Astrocyte (in vitro differentiated cells and primary cell): ENCODE measurements at places on chromosomes 6 and 20.

GRCh38 chr6:144029452-144029851, 21.4 kb upstream of the PLAGL1 start:
- DNase-seq, result no peak

GRCh38 chr6:63554782-63555181, 17.5 kb upstream of the LOC128125822 start:
- DNase-seq, result no peak

- DNase-seq, result no peak
Measured at GRCh38 chr20:24782301-24782700, 166.8 kb upstream of the CST7 start.

DNA sequence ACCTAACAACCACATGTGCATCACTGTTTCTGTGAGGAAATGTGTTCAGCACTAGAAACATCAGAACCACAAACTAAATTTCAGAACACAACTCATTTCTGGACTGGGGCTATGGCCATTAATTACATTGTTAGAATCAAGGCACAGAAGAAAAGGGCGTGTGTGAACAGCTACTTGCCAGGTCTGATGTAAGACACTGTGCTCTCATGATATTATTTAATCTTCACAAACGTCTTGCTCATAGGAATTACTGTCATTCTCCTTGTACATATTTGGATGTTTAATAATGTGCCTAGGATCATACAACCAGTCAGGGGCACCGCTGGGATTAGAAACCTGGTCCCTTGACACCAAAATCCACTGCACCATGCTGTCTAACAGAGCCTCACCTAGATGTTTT, 14.8 kb downstream of the ADGRF1 start:
- DNase-seq, result no peak

GRCh38 chr6:48186746-48187145, 75.7 kb upstream of the PTCHD4 start:
- DNase-seq, result no peak

DNA sequence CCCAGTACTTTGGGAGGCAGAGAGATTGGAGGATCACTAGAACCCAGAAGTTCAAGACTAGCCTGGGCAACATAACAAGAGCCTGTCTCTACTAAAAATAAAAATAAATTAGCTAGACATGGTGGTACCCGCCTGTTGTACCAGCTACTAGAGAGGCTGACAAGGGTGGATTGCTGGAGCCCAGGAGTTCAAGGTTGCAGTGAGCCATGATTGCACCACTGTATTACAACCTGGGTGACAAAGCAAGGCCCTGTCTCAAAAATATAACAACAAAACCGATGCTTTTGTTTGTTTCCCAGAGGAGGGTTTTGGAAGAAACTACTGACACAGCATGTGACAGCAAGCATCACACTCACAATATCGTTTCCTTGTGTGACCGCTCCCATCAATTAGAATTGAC, 119.6 kb downstream of the TSHZ2 start:
- no peak for DNase-seq

DNA sequence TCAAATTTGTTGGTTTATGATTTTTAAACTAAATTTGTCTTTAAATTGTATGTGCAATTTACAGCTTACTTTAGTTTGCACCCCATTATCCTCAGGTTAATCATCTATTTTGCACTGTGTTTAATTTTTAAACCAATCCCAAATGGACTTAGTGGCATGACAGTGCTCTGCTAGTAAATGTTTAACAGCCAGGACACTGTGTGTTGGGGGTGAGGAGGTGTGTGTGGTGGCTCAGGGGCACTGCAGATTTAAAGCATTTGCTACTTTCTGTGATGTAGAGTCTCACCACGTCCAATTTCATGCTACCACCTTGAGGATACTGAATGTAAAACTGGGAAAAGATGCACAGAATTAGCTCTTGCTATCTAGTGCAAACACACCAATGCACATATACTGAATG, 225.7 kb downstream of the HAO1 start:
- DNase-seq, result no peak

GRCh38 chr6:21265034-21265729, 328.4 kb upstream of the SOX4 start:
- DNase-seq, result no peak

DNA sequence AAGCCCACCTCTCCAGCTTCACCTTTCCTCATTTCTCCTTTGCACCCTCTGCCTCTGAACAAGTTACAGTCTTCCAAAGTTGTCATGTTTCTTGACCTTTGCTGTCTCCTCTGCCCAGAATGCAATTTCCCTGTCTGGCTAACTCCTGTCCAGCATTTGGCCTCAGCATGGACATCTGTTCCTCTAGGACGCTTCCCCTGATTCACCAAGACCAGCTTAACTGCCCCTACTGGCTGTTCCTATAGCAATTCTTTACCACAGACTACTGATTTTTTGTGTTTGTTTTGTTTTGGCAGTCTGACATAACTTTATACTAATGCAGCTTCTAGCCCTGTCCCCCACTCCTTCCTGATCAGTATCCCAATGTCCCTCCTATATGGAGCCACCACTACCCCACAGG, 13.4 kb downstream of the GNL1 start:
- no peak for DNase-seq

- DNase-seq, result no peak
Measured at GRCh38 chr20:48957533-48957932, 36.0 kb downstream of the ARFGEF2 start.

- no peak for DNase-seq
Measured at GRCh38 chr6:36574679-36575078, 19.5 kb upstream of the SRSF3 start.

- no peak for DNase-seq
Measured at GRCh38 chr6:155399062-155399744, 56.4 kb downstream of the NOX3 start.

GRCh38 chr6:126050795-126051194, 64.5 kb downstream of the TRMT11 start:
- DNase-seq, result no peak

DNA sequence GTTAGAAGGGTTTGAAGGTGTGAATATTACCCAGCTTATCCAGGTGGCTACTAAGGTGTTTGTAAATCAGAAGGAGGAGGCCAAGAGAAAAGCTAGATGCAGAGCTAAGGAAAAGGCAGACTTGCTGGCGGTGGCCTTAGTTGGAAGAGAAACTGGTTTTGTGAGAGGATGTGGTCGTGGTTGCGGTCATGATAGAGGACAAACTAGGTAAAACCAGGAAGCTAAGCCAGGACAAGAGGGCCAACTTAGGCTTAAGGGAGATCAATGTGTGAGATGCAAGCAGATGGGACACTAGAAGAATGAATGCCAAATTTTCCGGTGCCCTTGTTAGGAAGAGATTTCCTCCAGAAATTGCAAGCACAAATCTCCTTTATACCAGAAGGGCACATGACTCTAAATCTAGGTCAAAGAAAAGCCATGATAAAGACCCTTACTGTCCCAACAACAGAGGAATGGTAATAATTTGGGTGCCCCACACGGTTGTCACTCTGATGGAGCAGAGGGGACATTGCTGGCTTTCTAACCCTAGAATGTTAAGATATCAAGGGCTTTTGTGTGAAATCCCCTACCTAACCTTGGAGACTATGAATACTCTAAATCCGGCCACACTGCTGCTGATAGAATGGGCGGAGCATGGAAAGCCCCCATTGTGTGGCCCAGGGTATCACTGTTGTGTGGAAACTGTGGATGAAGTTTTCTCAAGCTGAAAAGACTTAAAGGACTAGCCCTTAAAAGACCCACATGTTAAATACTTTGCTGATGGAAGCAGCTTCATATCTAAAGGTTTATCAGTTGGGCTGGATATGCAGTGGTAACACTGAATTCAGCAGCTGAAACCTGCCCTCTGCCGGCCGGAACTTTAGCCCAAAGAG, 7.8 kb downstream of the IL22RA2 start:
- no peak for DNase-seq

- DNase-seq, result no peak
Measured at GRCh38 chr6:117550078-117550600, 52.2 kb downstream of the GOPC start.

- DNase-seq, result no peak
Measured at GRCh38 chr6:156954191-156954590, 177.0 kb downstream of the ARID1B start.

DNA sequence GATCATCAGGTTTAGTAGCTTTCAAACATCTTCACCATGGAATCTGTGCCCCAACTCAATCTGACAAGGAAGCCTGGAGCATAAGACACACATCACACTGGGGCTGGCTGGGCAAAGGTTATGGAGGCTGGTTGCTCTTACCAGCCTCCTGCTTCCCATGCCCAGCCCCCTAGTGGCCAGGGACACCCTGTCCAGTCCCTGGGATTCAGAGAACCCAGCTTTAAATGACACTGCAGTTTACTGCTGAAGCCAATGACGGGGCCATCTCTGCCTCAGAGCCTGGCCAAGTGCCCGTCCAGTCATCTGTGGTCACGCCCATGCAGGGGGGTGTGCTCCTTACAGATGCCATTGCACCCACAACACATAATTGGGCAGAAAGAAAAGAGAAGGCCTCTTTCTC, 272.9 kb downstream of the SMOC2 start:
- DNase-seq, result no peak

DNA sequence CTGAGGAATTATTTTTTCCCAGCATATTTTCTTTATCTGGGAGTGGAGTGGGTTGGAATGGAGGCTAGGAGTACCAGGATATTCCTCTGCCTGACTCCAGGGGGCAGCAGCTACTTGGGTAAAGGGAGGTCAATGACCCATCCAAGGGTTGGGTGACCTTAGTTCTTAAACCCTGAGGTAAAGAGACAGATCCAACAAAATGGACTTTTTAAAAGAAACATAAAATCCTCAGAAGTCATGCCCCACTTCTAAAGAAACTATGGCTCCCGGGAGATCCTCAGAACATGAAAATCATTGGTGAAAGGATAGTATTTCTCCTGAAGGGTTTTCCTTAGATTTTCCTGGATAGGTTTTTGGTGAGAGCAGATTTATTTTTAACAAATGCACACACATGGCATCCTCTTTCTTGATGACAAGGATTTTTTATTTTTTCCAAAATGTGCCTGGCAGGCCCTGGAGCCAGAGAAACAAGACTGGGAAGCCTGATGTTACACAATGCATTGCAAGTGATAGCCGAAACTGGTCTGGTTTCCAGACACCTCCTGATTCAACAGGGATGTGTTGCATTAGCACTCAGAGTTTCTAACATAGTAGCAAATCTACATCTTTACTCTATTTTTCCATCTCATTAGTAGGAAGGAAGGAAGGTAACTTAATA, 240.9 kb upstream of the BTBD3 start:
- DNase-seq, result peak; percentile 6

GRCh38 chr20:16479666-16480065, 93.6 kb downstream of the KIF16B start:
- DNase-seq, result no peak

DNA sequence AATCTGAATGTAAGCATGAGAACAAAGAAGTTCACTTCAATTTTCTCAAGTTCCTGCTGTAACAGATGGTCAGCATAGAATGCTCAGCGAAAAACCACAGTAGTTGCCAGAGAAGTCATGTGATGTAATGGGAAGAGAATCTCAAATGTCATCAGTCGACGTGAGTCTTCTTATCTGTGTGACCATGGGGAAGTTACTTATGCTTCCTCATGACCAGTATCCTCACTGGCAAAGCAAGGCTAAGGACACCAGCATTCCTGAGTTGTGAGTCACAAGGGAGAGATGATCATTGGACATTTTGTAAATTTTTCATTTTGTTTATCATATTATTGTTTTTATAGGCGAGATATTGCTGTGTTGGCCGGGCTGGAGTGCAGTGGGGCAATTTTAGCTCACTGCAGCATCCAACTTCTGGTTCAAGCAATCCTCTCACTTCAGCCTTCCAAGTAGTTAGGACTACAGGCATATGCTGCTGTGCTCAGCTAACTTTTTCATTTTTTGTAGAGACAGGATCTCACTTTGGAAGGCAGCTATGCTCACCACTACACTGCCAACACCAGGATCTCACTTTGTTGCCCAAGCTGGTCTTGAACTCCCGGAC, 21.9 kb downstream of the SGK1 start:
- DNase-seq, result peak; percentile 99

GRCh38 chr20:346640-347316, at the start of gene NRSN2:
Gene NRSN2, plus strand, starts transcription at chr20:347111. Its CDS starts 2,533 bp downstream, at chr20:349644.
- peak; percentile 61 for DNase-seq

DNA sequence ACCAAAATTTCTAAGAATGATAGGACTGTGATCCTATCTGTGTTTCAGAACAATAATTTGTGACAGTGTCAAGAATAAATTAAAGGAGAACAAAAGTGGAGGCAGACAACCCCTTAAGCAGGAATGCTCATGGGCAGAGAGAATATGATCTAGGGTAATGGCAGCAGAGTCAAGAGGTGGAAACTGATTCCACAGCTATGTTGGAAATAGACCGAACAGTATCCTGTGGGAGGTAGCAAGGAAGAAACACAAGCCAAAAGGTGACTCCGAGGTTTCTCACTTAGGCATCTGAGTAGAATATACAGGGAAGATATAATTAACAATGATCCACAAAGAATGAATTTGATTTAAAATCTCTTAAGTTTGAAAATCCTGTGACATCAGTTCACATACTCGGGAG, 100.5 kb downstream of the NRSN1 start:
- DNase-seq, result no peak

DNA sequence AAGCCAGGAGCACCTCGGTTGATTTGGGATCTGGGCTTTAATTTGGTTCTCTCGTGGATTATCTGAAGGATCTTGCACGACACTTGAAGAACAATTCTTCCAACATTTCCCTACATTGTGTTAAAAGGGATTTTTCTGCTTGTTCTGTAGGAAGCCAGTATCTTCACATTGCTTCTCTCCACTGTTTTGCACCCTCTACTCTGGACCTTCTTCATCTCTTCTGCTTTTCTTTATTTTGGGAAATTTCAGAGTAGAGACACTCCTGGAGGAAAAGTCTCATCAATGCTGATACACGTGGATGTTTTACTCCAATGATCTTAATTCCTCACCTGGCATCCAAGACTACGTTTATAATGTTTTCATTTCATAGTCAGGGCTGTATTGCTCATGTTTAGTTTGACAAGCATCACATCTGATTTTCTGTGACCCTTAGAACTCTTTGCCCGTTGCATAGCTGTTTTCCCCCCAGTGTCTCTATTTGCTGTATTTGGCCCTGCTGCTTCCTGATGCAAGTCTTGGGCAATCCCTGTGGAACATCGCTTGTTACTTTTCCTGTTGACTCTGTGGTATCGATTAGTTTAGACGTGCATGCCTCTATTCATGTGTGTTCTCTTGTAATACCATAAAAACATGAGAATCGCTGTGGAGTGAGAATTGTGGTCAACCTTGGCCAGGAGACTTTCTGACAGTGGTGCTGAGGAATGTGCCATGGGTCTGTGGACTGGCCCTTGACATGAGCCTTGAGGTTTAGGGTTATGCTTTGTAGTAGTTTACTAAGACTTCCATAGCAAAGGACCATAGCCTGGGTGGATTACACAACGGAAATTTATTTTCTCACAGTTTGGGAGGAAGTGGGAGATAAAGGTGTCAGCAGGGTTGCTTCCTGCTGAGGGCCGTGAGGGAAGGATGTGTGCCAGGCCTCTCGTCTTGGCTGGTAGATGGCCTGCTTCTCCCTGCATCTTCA, 12.5 kb downstream of the PLCB1 start:
- DNase-seq, result peak; percentile 92

DNA sequence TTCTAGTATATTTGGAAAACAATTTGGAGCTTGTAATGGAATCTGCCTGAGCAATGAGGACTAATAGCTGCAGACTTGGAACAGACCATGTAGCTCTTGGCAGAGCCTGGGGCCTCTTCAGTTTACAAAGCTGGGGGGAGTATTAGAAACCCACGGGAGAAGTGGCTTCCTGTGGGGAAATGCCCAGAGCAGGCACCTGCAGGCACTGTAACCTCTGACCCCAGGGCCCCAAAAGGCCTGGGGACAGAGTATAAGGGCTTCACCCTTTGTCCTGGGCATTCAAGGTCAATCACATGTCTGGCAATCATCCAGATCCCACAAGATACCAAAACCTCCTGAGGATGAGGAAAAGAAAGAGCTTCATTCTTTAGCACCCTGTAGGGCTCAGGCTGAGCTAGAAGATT, 19.4 kb downstream of the PKIG start:
- DNase-seq, result peak; percentile 86
